Tongue (tissue), 3 donors: ENCODE measurements at places on chromosomes 13 and 19.

DNA sequence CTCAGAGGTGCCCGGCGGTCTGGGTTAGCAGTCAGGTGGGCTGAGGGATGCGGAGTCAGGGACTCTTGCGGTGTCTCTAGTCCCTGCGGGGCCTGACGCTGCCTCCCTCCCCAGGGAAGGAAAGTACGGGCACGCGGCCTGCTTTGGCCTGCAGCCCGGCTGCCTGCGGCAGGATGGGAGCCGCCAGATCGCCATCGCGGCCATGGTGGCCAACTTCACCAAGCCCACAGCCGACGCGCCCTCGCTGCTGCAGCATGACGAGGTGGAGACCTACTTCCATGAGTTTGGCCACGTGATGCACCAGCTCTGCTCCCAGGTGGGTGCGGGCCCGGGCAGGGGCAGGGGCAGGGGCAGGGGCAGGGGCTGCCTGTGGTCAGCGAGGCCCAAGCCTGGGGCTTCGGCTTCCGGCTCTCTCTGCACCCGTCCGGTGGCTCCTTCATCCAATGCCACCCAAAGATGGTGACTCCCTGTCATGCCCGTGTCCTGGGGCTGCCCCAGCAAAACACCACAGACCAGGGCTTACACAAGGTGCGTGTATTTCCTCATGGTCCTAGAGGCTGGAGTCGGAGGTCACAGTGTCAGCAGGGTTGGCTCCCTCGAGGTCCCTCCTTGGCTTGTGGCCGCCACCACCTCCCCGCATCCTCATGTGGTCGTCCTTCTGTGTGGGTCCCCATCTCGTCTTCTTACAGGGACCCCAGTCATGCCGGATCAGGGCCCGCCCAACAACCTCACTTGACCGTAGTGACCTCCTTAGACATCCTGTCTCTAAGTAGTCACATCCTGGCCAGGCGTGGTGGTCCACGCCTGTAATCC is 11.3 kb upstream of the ZNF554 start:
- no peak for DNase-seq

- no peak for DNase-seq
These were observed 16.1 kb downstream of the LIG1 start for GRCh38 chr19:48154003-48154402.

DNA sequence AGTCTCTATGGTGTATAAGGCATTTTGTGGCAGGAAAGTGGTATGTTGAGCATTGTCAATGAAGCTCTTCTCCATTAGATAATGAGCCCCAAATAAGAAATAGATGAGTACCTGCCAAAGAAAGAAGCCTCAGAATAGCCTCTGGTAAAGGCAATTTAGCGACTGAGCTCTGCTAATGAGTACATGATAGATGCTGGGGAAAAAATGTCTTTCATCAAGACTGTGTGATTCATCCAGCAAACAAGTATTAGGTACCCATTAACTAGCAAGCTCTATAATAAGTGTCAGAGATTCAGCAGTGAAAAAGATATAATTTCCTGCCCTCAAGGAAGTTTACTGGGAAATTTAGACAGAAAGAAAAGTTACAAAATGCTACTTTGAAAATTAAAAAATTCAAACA is 294.6 kb downstream of the ITGBL1 start:
- DNase-seq: no peak

- DNase-seq: peak; percentile 94
These were observed 3.4 kb downstream of the CCNE1 start for GRCh38 chr19:29815231-29815630.

DNA sequence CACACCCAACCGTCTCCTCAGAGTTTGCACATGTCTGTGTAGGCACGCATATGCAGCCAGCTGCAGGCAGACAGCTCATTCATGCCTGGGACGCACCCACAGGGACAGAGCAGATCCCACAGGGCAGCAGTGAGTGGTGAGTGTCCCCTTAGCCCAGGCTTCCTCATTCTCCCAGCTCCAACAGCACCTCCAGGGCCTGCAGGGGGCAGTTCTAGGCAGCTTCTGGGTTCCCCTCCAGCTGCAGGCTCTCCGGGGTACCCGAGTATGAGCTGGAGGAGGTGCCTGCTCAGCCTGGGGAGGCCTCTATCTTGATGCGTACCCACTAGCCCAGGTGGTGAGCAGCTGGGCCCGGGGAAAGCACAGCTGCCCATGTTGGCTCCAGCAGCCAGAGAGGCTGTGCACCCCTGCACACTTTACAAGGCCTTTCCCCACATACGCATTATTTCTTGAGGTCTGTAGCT is 1.3 kb upstream of the SHANK1 start:
- DNase-seq: peak; percentile 79

GRCh38 chr19:33646306-33646705 is 24.6 kb downstream of the CHST8 start:
- DNase-seq: no peak

DNA sequence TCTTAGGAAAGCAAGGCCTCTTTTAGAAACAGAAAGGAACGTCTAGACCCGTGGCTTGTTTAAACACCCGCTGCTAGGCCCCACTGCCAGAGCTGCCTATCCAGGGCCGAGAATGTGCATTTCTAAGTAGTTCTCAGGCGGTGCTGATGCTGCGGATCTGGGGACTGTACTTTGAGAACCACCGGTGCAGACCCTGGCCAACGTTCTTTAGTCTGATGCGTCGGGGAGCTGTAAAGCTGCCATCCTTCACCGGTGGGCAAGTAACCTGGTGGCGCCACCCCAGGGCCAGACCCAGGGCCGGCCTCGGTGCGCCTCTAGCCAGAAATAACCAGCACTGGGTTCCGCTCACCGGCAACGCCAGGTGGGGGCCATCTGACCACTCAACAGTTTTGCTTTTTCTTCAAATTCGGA is 47.1 kb downstream of the TGDS start:
- DNase-seq: no peak

DNA sequence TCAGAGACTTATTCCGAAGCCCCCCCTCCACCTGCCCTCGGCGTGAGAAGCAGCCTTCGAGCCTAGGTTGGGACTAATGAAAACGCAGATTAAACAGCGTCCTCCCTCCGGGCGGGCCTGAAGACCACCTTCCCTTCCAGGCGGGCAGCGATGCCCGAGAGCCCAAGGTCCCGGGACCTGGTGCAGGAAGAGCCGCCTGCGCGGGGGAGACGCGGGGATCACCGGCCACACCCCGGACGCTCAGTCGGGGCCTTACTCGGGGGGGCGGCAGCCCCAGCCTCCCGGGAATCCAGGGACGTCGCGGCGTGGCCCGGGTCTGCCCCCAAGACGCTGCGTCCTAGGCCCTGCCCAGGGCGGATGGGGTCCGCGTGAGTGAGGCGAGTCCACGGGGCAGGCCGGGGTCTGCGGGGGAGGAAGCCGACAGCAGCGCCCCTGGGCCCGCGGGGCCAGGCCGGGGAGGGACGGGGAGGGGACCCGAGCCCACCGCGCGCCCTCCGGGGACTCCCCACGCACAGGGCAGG is 33.3 kb upstream of the SPACA7 start:
- DNase-seq: no peak

DNA sequence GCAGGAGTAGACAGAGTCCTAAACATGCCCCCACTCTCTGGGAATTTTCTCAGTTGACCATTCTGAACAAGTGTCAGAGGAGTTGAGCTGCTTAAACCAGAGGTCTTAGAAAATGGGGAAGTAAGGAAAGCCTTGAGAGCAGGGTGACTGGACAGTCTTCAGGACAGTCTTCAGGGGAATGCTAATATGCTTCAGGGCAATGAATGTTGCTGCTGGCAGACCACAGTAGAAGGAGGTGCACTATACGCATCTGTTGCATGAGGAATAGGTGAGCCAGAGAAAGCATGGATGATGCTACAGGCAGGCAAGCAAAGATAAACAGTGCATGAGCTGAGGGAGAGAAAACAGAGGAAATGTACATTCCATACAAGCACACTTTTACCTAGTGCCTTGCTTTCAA is 196.6 kb upstream of the GPR12 start:
- no peak for DNase-seq

GRCh38 chr19:35478794-35479677 is 11.2 kb downstream of the KRTDAP start:
- no peak for DNase-seq

- DNase-seq: no peak
These were observed 12.1 kb downstream of the ZBTB7A start for GRCh38 chr19:4054441-4055208.

DNA sequence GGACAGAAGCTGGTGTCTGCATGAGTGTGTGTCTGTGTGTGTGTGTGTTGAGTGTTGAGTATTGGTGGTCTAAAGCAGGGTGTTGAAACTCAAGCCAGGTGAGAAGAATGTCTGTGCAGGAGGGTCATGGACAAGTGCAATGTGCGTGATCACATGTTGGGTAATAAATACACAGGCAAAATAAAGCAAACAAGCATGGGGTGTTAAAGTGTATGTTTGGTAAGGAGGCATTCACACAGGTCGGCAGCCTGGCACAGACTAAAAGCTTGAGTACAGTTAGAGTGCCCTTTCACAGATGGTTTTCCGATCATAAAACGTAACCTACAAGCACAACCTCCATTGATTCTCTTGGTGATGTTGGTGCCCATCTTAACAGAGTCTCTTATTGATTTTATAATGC is 476.9 kb upstream of the KLHL1 start:
- DNase-seq: no peak

GRCh38 chr19:11019262-11019661 is 58.4 kb downstream of the SMARCA4 start:
- DNase-seq: no peak

DNA sequence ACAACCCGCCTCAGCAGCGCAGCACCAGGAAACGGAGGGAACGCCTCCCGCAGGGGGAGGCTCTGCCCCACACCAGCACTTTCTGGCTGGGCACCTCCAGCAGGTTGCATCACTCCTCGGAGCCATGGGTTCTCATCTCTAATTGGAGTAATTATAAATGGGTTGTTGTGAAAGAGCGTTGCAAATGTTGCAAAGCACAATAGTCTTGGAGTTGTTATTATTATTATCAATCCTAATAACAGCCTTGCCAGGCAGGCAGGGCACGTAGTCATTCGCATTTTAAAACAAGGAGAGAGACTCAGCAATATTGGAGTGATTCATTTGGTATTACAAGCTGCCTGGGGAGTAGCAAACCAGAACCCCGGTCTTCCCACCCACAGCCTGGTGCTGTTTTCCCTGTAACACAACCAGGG is 108.6 kb upstream of the GJB6 start:
- no peak for DNase-seq

DNA sequence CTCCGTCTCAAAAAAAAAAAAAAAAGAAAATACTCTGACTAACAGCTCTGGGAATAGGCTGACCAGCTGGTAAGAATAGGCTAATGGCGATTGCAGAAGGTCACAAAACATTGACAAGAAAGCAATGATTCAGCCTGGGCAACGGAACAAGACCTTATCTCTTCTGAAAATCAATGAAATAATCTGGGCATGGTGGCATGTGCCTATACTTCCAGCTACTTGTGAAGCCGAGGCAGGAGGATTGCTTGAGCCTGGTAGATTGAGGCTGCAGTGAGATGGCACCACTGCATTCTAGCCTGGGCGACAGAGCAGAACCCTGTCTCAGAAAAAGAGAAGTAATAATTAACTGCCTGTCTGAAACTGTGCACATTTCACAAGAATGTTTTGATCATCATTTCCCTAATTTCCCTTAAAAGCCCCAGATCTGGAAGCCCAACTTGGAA is 18.8 kb upstream of the MTRF1 start:
- DNase-seq: no peak

DNA sequence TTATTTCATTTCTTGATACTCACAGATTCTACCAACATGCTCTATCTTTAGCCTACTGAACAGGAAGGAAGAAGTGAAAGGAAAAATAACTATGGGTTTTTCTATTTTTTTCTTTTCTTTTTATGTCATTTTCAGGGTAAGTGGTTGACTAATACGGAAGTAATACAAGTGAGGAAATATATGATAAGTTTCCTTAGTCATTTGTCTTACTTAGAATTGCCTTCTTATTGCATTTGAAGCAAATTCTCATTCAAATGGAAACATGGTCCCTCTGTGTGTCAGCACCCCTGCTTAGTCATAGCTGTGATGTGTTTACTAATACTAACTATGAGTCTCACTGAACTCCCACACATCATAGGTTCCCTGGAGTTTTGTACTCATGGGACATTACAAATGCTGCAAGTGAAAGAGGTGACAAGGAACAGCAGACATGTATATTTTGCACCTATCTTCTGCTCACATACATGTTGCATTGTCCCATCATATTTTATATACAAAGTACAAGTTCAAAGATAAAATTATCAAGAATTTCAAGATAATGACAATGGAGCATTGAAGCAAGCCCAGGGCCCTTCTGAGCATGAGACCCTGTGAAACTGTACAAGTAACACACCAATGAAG is 60.1 kb downstream of the DCT start:
- no peak for DNase-seq

DNA sequence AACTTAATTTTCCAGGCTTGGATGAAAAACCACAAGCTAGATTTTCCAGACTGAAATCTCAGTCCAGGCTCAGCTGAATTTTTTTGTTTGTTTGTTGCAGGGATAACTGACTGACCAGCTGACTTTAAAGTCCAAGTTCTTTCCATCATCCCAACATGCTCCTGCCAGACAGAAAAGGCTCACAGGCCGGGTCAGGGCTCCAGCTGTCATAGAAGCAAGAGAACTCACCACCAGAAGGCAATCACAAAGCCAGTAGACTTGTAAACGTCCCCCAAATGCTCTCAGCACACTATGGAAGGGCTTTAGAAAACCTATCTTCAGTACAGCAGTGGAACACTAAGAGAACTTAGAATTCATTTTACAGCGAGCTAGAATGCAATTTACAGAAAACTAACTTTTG is 25.5 kb downstream of the DCLK1 start:
- DNase-seq: no peak

DNA sequence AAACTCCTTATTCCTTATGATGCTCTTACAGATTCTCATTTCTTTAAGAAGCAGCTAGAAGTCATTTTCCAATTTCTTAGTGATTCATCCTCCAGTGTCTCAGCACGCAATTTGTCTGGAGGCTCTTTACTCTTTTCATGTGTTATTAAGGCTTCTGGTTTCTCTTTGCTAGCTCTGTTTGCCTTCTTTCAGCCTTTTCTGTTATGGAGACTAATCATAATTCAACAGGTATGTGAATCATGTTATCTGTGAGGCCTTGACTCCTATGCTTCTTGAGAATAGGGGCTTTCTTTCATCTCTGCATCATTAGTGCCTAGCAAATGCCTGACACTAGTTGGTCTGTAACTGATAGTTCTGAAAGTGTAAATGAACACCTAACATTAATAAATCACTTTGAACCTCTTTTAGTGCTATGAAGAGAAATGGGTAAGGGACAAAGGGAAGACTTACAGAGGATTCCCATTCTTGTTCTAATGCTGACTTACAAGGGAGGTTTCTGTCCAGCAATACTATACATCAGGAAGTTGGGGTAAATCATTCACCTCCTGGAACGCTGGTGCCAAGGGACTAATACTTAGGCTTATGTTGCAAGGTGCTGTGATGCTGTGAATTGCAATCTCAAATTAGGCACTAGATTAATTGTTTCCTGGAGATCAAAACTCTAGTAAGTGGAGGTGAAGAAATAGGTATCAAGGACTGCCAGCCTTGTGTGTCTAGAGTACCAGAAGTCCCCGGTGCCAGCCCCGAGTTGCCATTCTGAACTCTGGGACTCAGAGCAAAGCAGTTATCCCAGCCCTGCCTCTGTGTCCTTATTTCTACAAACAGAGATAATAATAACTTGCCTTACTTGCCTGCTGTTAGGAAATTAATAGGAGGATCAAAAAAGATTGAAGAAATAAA is 265.6 kb downstream of the DCLK1 start:
- DNase-seq: no peak

GRCh38 chr13:102774214-102774568 is 605 bp upstream of the TEX30 start:
- no peak for DNase-seq

- no peak for DNase-seq
These were observed at the start of gene RNF225 for GRCh38 chr19:58395220-58395978. RNF225 (plus strand) TSS chr19:58395656; CDS start chr19:58396090, 434 bp downstream.
